ENCODE measurements at places on chromosomes 3 and 15. TPM values are rescaled to one million over a fixed set of nuclear protein-coding genes. Genes with fewer than 3 reads are reported as not detected.
A peak's percentile ranks its signal among the peaks of the same experiment; 100 is the strongest.

DNA sequence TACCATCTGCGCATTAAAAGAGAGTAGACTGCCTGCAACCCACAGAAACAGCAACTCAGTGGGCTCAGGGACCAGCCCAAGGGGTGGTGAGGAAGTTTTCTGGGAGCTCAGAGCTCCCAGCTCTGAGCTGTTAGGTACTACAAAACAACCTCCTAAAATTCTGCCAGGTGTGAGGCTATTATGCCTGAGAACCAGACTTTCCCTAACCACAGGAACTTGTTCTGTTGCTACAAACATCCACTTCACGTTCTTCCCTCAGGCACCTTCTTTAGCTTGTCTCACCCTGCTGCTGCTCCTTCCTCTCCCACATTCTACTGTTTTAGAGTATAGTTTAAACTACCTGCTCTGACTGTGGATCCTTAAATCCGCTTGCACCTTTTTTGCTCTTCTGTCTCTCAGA, 399.4 kb downstream of the ROBO1 start:
- no peak for DNase-seq

The DNAH1 gene
- 3.9 TPM for polyA plus RNA-seq

GRCh38 chr3:186160691-186161243, 51.9 kb upstream of the ETV5 start:
- DNase-seq: no peak

The C3orf49 gene
- polyA plus RNA-seq: not detected

DNA sequence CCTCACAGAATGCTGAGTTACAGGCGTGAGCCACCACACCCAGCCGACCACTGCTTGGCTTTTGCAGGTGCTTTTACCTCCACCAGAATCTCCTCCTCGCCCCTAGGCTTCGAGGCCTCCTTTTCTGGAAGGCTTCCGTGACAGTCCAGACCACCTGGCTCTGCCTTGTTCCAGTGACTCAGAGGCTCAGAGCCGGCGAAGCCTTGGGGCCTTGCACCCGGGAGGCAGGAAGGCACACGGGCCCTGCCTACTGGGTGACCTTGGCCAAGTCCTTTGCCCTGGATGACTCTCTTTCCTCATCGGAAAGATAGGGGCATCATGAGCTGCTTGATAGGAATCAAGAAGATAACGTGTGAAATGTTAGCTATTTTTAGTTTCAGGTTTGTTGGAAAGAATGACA, 31.3 kb upstream of the FURIN start:
- DNase-seq: no peak

GRCh38 chr3:179348325-179349013, 960 bp downstream of the MFN1 start:
- no peak for DNase-seq

GRCh38 chr3:142021127-142021526, 128.2 kb downstream of the TFDP2 start:
- DNase-seq: no peak

The AADACL2 gene
- polyA plus RNA-seq: not detected

The MITF gene
- 13.6 TPM for polyA plus RNA-seq

DNA sequence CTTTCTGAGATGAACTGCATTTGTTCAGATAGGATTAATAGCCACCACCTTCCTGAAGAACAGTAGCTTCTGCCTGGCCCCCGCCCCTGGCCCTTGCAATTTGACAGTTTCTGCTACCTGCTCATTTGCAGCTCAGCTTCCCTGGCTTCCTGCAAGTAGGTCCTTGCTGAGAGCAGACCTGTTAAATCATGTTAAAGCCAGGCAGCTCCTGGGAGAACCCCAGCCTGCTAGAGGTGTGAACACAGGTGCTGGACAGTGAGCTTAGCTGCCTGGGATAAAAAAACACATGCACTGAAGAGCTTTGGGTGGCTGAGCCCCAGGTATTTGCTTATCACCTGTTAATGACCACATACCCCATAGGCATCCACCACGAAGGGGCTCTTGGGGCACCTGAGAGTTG, 143.4 kb downstream of the PTPRG start:
- DNase-seq: no peak

GRCh38 chr3:155664925-155665695, 79.8 kb downstream of the PLCH1 start:
- peak; percentile 67 for DNase-seq

DNA sequence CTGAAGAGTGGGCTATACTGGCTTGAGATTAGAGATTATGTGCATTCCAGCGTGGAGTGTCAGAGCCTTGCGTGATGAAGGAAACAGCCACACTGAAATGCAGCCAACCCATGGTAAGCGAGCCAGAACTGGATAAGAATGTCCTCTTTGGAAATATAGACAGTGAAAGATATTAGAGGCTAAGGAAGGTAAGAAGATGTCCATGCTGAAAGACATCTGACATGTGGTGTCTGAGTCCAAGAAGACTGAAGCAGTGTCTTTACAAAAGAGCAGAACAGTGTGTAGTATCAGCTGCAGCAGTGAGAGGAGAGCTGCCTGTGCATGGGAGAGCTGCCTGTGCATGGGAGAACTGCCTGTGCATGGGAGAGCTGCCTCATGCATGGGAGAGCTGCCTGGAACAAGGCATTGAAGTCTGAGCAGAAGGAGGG, 672.2 kb downstream of the DIPK2A start:
- DNase-seq: no peak

DNA sequence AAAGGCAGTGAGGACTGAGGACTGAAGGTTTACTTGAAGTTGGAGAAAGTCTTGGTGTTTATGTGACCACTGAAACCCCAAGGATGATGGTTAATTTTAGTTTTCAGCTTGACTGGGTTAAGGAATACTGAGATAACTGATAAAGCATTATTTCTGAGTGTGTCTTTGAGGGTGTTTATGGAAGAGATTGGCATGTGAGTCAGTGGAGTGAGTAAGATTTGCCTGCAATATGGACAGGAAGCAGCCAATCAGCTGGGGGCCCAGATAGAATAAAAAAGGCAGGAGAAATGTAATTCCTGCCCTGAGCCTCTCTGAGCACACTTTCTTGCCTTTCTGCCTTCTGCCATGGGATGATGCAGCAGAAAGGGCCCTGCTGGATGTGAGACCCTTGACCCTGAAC, 92.4 kb downstream of the KBTBD8 start:
- DNase-seq: no peak

GRCh38 chr3:140708815-140709214, 31.0 kb downstream of the TRIM42 start:
- no peak for DNase-seq

- no peak for DNase-seq
Measured at GRCh38 chr3:178768072-178768864, 232.0 kb downstream of the KCNMB2 start.

The ACSBG1 gene
- polyA plus RNA-seq: 0.45 TPM

DNA sequence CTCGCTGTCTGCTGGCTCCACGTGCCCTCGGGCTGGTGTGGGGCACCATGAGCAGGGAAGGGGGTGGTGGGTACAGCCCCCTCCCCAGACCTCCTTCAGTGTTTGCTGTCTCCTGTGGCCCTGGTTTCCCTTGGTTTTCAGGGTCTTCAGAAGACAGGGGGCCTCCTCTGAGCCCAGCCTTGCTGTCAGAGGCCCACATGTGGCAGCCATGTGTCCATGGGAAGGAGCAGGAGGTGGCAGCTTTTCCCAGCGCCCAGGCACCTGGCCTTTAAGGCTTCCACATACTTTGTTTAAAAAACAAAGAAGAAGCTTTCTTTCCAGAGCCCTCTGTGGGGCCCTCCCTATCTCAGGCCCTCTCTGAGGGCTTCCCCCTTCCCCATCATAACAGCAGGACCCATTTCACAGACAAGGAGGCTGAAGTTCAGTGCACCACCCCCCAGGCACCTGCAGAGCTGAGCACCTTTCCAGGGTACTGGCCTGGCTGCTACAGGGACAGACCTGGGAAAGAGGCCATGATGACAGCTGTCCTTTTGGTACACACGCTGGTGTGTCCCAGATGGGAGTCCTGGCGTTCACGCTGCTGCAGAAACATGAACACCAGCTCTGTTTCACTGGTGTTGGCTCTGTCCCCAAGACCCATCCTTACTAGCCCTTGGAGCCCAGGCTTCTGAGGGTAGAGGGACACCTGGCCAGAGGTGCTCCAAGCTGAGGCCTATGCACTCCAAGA, 73.7 kb downstream of the DNAJB8 start:
- no peak for DNase-seq

- DNase-seq: no peak
Measured at GRCh38 chr3:197432384-197433127, 123.2 kb downstream of the BDH1 start.

The TERB2 gene
- polyA plus RNA-seq: not detected

- no peak for DNase-seq
Measured at GRCh38 chr3:15682561-15683185, 81.1 kb downstream of the BTD start.

GRCh38 chr15:57651445-57651844, 55.1 kb upstream of the POLR2M start:
- no peak for DNase-seq

DNA sequence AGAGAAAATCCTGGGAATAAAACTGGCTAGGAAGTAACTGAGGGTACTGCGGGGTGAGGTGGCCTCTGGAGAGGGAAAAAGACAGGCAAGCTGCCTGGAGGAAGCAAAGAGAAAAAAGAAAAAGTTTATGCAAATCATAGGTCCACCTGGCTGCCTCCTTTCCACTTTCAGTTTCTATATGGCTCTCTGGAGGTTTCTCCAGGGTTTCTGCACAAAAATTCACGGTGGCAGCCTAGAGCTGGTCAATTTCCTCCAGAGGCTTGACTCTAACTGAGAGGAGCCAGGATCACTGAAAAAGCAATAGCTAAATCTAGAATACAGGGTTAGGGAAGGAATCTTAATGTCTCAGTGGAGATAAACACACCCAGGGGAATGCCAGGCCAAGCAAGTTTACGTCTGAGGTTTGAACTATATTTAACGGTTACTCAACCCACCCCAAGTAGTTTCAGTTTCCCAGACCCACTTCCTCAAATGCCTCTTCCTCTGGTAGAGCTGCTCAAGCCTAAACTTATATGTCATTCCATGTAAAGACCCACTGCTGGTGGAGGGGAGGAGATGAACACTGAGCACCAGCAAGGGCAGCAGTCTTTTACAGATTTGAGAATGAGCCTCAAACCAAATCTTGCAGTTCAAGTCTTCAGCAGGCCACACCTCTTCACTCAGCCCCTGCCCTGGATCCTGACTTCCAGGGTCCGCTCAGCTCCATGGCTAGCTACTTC, 5.7 kb downstream of the LYSMD2 start:
- no peak for DNase-seq

DNA sequence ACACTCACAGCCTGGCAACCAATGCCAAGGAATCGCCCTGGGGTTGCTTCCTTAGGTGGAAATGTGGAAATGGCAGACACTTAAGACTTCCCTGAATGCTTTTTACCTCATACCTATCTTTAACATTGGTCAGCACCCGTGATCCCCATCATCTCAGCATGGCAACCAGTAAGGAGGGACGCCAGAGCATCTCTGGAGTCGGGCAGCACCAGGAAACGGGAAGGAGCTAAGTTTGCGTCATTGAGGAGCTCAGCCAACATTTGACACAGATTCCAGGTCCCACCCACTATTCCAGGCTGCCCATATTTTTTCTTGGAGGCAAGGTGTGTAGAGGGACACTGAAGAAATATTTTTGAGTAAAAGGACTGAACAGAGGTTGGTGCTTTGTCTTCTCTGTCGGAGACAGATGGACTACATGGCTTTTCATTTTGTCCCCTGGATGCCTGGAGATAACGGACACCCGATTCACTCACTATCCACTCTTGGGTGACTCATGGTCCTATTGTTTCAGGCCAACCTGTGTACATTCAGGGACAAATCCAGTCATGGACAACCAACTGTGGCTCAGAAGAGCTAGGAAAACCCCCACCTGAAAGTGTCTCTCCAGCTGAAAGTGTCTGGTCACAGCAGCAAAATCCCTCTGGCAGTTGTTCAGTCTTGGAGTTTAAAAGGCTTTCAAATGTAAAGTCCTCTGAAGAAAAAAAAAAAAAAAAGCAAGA, 70.4 kb upstream of the OXTR start:
- DNase-seq: no peak

- DNase-seq: no peak
Measured at GRCh38 chr3:35653347-35653746, 14.0 kb downstream of the ARPP21 start.

Data from ovary (tissue), 10 donors.